Stimulated activated CD4-positive, alpha-beta T cell treated with anti-CD3 and anti-CD28 coated beads, Interleukin-12 subunit alpha, Interleukin-12 subunit beta, amount 100 ng/mL, for 24 hours (primary cell): ENCODE measurements at places on chromosomes 11 and 22.
A peak's percentile ranks its signal among the peaks of the same experiment; 100 is the strongest.

DNA sequence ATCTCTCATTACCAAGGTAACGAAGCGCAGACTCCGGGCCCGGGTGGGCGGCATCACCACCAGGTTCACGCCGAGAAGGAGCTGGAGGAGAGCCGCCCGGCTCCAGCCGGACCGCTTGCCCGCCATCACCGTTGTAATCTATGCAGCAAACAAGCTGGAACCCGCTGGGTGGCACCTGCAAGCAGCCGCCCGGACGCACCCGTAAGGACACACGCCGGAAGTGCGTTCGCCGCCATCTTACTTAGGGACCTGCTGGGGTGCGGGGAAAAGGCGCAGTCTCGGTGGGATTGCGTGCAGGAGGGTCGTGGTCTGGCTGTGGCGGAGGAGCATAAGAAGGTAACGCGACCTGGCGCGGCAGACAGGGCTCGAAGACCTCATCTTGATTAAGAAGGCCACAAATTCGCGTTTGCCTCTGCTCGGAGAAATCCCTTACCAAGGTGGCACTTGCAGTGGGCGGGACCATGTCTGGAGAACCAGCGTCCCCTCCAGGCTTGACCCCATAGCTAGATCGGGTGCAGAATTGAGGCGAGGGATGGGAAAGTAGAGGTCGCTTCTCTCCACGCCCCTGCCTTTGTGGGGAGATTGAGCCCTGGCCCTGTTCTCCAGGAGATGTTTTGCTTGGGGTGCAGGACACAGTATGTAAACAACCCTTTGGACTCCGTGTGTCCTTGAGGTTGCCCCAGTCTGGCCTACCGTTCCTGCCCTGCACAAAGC is at the start of gene ACP2:
ACP2 (minus strand) TSS at position 151 of the 714 bp plus-strand sequence; CDS start at position 126, 25 bp downstream.
- peak; percentile 79 for DNase-seq

- no peak for DNase-seq
Observed at GRCh38 chr22:30948930-30949342, 19.6 kb downstream of the MORC2 start.

GRCh38 chr11:76888989-76889388 is 28.3 kb downstream of the ACER3 start:
- DNase-seq = no peak

DNA sequence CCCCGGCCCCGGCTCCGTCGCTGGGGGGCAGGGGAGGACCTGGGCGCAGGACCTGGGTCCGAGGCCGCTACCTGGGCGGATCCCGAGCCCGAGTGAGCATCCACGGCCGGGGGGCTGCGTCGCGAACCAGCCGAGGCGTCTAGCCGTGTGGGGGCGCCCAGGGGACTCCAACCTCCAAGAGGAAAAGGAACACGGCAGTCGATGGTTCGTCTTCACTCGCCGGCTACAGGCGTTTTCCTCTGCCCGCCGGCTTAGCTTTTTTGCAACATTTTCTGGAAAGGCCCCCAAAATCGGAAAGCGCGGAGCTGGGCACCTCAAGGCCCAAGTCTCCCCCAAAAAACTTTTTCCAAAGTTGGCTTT is 666 bp downstream of the PDGFB start:
- DNase-seq = no peak

GRCh38 chr11:33649944-33650343 is 50.7 kb downstream of the C11orf91 start:
- no peak for DNase-seq

- DNase-seq = no peak
Observed at GRCh38 chr11:125505492-125506080, 9.5 kb upstream of the FEZ1 start.

DNA sequence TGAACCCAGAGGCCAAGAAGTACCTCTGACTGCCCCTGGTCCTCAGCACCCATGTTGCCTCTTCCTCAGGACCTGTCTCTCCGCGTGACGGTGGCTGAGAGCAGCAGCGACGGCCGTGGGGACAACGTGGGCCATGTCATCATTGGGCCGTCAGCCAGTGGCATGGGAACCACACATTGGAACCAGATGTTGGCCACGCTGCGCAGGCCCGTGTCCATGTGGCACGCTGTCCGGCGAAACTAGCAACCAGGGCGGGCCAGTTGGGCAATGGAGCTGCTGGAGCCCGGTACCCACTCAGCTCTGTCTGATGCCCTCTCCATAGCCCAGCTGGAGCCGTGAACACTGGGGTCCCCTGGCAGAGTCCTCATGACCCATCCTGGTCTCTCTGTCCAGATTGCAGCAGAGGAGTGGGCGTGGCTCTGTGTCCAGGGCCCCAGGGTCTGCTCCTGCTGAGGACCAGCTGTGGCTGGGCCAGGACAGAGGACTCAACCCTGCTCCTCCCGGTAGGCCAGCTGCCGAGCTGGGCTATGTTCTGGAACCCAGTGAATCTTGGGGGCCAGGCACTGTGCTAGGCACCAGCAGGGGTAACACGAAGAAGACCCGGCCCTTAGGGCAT is 8.0 kb upstream of the RHOD start:
- no peak for DNase-seq

DNA sequence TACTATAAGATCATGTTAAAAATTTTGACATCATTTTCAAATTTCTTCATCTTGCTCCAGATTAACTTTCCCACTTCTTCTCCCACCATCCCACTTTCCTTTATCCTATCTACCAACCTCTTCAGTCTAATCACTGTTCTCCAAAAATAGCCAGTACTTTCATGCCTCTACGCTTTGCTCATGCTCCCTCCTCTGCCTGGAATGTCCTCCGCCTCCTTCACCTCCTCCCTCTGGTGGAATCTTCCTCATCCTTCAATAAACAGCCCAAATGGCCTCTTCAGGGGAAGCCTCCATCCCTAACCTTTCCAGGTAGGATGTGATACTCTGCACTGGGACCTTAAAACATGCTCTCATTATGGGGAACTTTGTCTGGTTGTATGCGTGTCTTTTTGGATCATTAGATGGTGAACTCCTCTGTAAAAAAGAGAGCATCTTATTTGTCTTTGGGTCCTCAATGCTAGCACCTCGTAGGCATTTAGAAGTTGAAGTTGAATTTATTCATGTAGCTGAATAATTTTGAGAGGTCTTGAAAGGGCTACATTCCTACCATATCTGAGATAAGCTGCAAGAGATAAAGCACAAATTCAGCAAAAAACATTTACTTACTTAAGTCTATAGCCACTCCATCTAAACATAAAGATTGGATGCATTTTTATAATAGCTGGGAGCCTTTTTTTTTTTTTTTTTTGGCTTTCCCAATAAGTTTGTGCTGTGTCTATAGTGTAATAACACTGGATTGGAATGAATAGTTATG is 8.0 kb upstream of the CSRP3 start:
- no peak for DNase-seq

DNA sequence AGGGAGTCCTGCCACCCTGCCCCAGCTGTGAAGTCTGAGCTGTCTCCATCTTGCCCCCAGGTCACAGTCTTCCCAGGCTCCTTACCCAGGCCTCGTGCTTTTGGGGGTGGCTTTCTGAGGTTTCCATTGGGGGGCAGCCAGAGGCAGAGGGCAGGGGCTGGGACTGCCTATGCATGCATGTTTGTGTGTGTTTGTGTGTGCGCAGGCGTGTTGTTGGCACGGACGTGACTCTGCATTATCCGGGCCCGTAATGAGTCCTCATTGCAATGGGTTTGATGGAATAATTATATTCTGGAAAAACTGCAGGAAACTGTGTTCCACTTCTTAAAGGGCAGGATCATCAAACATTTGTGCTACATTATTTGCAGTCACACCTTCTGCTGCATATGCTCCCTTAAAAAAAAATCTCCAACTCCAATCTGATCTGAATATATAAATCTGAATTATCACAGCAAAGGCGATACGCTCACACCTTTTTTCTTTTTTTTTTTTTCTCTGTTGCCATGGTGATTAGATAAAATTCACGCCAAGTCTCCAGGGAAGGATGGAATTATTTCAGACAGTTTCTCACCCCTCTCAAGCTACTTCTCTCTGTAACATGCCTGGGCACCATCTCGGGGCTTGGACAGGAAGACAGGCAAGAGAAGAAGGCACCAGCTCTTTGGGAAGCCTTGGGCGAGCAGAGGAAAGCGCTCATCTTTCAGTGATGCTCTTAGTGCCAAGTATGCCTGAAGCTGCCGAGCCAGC is 45.9 kb downstream of the DSCAML1 start:
- no peak for DNase-seq

DNA sequence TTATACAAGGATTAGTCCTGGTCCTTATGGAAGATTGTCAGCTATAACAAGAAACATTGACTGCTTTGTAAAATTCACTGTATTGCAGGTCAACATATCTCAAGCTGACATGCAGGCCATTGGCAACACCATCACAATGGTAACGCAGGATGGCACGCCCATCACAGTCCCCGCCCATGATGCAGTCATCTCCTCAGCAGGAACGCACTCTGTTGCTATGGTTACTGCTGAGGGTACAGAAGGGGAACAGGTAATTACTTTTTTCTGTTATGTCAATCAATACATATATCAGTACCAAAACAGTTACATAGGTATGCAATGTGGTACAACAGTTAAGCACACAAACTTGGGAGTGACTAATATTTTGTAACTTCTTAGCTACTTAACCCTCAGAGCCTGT is 55.3 kb downstream of the ZNF143 start:
- no peak for DNase-seq

DNA sequence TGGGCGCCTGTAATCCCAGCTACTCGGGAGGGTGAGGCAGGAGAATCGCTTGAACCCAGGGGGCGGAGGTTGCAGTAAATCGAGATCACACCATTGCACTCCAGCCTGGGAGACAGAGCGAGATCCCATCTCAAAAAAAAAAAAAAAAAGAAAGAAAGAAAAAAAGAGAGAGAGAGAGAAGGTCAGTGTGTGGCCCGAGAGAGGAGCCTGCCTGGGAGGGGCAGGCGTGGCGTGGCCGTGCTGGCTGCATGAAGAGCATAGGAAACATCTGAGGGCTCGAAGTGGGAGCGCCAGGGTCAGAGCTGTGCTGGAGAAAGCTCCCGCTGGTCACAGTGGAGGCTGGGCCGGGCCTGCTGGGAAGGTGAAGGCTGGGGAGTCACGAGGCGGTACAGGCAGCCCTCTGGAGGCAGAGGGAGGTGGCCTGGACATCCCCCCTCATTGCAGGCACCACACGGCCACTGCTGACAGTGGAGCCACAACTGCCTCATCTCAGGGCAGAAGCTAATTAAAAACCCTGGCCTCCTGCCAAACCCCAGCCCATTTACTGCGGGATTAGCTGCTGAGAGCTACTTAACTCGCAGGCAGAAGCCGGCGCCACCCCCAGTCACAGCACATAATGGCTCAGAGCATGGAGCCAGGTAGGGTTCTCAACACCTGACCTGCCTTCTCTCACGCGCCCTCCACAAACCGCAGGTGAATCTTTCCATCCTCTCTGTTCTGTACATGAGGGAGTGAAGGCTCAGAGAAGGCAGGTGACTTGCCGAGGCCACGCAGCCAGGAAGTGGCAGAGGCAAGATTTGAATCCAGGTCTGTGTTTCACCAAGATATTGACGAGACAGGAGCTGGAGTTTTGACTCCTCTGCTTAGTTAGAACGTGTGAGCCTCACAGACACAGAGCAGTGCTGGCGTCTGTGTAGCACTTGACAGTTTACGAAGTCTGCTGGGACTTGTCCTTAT is 32.6 kb downstream of the NFAM1 start:
- no peak for DNase-seq

- no peak for DNase-seq
Observed at GRCh38 chr11:73830261-73830660, 42.6 kb downstream of the MRPL48 start.

- peak; percentile 57 for DNase-seq
Observed at GRCh38 chr22:22156716-22157347, 87.8 kb upstream of the VPREB1 start.

GRCh38 chr22:47927648-47928210 is 1165.3 kb downstream of the TBC1D22A start:
- no peak for DNase-seq

DNA sequence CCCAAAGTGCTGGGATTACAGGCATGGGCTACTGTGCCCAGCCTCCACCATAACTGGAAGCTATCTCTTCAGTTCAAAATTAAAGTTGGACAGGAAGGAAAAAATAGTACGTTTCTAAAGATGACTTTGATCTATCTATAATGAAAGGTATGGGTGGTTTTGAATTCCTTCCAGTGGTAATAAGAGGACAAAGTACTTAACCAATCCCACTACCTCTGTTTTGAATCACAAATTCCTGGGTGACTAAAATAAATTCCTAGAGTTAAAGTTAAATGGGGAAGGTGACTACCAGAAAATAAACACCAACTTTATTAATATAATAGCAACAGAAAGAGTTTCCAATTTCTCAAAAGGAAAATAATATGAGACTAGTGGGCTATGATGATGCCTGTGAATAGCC is 9.1 kb downstream of the PHF5A start:
- DNase-seq = no peak

GRCh38 chr11:2576111-2576510 is 123.7 kb downstream of the KCNQ1OT1 start:
- no peak for DNase-seq

DNA sequence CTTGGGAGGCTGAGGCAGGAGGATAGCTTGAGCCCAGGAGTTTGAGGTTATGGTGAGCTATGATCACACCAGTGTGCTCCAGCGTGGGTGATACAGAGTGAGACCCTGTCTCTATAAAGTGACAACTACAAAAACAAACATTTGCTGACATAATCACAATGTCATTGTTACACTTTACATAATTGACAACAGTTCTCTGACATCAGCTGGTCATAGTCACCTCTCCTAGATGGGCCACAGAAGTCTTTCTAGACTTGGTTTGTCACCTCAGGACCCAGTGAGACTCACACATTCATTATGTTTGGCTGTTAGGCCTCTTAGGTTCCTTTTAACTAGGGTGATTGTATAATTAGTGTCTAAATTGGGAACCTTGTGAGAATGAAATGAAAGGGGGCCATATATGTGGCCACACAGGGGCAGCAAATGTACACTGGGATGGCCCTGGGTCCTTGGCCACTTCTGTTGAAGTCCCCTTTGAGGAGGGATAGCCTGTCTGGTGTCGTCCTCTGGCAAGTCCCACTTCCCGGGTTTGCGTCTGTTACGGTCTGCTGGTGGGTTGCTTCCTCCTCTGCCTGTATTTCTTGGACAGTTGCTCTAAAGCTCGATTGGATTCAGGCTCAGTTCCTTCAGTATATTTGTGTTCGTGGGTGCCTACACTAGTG is 5.8 kb upstream of the PPIL2 start:
- no peak for DNase-seq

DNA sequence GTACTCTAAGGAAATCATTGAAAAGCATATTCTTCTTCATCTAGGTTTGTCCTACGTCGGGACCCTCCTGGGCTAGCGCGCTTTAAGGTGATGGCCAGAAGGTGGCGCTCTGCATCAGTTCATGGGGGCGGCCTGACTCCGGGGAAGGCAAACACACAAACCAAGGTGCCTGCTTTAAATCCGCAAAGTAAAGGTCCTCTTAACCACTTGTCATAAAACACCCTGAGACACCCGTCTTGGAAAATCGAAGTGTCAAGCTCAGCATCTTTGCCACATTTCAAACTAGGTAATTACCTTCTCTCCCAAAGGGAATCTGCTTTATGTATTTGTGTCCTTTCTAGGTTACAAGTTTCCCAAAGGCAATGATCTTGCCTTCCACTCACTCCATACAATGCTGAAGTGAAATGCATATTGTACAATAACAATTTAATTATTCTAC is 33.9 kb downstream of the LMO2 start:
- DNase-seq = peak; percentile 48
